ENCODE measurements at places on chromosomes 3 and 15. TPM values are rescaled to one million over a fixed set of nuclear protein-coding genes. Genes with fewer than 3 reads are reported as not detected.

The BUB1B gene
- 4.1 TPM for total RNA-seq

The ACKR4 gene
- 1.8 TPM for total RNA-seq

The RSRC1 gene
- 502 TPM for total RNA-seq

The SAXO2 gene
- total RNA-seq: not detected

The SLC2A2 gene
- total RNA-seq: not detected

The NIT2 gene
- 17.2 TPM for total RNA-seq

The ITGA11 gene
- total RNA-seq: 4.3 TPM

The ALG1L2 gene
- total RNA-seq: not detected

The MYO5C gene
- 64.3 TPM for total RNA-seq

The C2CD4B gene
- 30.3 TPM for total RNA-seq

DNA sequence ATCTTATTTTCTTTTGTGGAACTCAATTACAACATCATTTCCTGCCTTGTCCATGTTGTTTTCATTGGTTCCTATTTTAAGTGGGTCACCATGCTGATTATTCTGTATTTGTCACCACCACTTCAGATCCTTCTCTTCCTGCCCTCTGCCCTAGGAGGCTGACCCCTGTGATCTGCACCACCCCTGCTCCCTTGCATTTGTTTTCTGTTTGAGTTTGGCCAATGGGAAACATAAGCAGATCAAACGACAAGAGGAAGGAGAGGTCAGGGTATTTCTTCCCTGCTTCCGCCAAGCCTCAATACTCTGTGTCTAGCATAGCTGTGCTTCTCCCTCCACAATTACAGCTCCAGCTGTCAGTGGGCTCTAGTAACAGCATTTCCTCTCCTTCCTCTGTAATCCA lies 71.6 kb downstream of the IMPG2 start:
- DNase-seq: peak; percentile 18

GRCh38 chr15:42623951-42624350 lies 48.5 kb downstream of the STARD9 start:
- no peak for DNase-seq

- no peak for DNase-seq
These were observed 104.2 kb downstream of the AGBL1 start for GRCh38 chr15:86183596-86184491.

- DNase-seq: peak; percentile 36
These were observed 97.7 kb upstream of the PHLDB2 start for GRCh38 chr3:111761309-111761795.

DNA sequence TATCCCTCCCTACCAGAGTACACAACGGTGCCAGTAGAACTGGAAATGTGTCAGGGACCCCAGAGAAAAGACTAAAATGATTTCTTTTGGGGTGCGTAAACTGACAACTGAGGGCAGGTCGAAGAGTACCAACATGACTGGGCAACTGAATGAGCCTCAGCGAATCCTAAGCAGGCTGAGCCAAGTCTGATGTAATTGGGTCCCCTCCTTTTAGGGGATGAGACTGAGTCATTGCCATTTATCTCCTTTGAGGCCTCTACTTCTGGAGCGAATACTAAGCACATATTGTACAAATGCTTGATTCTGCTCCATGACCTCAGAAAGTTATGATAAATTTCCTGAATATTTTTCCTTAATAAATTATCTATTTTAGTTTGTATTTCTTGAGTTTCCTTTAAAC lies 17.3 kb upstream of the GPR156 start:
- peak; percentile 27 for DNase-seq

DNA sequence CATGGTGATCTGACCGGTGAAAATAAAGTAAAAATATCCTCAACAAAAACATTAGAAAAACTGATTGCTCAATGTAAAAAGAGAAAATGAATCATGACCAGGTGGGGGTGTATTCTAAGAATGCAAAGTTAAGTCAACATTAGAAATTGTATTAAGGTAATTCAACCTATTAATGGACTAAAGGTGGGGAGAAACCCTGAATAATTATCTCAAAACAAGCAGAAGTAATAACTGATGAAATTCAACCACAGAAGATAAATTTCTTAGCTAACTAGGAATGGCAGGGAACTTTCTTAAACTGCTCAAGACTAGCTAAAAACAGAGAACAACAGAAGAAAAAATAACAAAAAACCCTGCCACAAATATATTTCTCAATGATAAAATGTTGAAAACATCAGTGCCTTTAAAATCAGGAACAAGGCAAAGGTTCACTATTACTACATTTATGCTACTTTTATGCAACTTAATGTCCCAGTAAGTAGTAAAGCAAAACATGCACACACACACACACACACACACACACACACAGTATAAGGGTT lies 204.4 kb upstream of the THBS1 start:
- DNase-seq: no peak

- DNase-seq: no peak
These were observed 38.8 kb upstream of the TIMP4 start for GRCh38 chr3:12197475-12197874.

DNA sequence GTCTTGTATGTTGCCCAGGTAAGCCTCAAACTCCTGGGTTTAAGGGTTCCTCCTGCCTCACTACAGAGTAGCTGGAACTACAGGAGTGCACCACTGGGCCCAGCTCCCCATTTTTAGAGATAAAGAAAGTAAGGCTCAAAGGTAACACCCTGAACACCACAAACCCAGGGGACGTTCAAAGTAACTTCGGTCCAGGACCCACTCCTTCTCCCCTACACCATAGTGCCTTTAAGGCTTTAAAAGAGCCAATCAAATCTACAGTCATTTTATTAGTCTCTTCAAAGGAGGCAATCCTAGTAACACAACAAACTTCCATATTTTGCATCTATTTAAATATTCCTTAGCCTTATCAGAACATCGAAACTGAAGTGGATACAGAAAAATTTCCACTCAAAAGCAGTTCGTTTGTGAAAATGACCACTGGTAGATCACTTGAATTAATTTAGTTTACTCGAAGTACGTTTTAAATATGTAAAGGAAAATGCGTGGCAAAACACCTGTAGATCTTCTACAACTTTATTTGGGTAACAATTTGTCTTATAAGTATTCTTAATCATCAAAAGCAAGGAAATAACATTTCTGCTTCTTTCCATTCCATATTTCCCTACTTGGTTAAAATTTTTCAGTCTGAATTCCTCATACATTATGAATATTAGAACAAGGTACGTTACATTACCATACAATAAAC lies 1.8 kb downstream of the STAG1 start:
- DNase-seq: peak; percentile 41

- peak; percentile 66 for DNase-seq
These were observed 161.6 kb downstream of the GAP43 start for GRCh38 chr3:115784739-115785536.

DNA sequence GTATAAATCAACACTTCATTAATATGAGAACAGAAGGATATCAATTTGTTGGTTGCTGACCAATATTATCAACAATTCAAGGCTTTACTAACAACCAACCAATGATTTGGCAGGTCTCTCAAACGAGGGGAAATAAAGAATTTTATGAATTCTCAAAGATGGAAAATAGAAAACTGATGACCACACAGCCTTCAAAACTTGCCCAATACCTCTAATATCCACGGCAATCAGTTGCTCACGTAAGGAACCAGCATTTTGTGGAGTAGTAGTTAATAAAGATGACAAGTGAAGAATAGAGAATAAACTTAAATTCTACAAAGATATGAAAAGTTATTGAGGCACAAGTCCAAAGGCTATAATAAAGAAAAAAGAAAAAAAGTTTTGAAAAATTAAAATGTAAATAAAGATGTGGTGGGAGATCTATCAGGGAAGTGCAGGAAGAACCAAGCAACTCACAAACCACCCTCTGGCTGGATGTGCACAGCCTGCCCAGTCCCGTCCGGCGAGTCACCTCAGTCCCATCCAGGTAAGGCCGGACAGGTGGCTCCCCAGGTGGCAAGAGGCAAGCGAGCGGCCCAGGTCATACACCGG lies 808 bp downstream of the GK5 start:
- DNase-seq: no peak

DNA sequence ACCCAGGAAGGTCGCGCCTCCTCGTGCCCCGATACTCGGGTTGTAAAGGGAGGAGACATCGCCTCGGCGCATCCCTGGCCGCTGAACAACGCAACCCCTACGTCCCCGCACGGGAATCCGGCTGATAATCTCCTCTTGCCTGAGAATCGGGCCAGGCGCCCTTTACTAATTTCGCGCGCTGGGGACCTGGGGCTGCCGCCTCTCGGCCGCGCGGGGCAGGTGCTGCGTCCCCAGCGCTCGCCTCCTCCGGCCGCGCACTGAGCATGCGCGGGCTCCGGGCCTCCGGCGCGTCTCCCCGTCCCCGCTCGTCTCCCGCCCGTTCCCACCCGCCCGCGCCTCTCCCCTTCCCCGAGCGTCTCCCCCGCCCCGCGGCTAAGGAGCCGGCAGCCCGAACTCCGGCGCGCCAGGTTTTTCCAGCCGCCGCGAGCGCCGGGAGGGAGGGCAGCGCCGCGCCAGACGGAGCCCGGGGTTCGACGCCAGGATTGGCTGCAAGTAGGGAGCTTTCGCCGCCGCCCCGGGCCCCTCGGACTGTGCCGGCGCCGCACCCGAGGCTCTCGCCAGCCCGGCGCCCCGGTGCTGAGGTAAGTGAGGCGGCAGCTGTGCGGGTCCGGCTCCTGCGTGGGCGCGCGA lies at the start of gene CNTN4:
TSS of gene CNTN4 (plus strand) at position 469 of the 630 bp plus-strand sequence.
- DNase-seq: peak; percentile 96

DNA sequence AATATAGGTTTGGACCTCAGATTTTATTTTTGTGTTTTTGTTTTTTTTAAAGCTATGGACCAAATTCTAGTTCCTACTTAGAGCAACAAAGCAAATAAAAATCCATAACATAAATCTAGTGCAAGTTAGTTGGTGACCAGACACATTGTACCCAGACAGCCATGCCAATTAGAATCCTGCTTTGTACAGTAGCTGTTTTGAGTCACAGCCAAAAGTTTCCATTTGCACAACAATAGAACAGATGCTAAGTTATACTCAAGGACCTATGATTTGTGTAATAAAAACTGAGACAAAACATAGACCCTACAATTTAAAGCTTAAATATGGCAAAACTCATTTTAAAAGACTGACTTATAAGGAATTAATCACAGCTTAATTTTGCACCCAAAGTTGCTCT lies 513.1 kb upstream of the CBLB start:
- no peak for DNase-seq

- DNase-seq: peak; percentile 39
These were observed 28.1 kb downstream of the CPNE4 start for GRCh38 chr3:132006605-132007204.

GRCh38 chr3:197394464-197395321 lies 96.3 kb upstream of the DLG1 start:
- DNase-seq: peak; percentile 41

- DNase-seq: no peak
These were observed 3.0 kb upstream of the PIAS1 start for GRCh38 chr15:68051109-68051508.

DNA sequence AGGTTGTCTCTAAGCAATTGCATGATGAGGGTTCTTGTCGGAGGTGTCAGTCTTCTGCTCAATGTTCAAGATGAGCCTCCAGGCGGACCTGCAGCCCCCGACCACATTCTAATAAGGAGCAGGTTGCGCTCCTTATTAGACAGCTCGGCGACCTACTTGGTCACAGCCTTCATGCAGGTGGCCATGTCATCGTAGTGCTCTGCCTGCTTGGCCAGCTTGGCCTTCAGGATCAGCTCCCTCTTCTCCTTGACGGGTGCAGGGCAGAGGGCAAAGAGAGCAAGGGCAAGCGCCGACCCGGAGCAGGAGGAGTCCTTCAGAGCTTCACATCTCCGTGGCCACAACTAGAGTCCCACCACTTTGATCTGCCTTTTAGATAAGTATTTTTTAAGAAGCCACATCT lies 113.5 kb downstream of the RASA2 start:
- no peak for DNase-seq

GRCh38 chr3:13822871-13823585 lies 56.8 kb downstream of the WNT7A start:
- no peak for DNase-seq

GRCh38 chr3:194554473-194555123 lies 67.8 kb upstream of the ATP13A3 start:
- DNase-seq: no peak

DNA sequence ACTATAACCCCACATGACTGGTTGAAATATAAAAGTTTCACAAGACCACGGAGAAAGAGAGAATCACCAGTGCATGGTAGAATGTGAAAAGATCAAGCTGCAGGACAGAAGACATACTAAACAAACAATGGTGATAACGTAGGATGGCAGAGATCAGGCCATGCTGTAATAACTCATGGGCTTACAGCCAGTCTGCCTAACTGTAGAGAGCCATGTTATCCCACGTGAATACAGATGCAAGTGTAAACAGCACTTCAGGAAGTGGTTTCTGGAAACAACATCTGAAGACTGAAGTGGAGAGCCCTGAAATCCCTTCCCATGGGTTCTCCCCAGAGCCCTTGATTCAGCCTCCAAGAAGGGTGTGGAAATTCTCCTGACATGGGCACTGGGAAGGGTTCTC lies 103.2 kb upstream of the SLCO2A1 start:
- DNase-seq: no peak

DNA sequence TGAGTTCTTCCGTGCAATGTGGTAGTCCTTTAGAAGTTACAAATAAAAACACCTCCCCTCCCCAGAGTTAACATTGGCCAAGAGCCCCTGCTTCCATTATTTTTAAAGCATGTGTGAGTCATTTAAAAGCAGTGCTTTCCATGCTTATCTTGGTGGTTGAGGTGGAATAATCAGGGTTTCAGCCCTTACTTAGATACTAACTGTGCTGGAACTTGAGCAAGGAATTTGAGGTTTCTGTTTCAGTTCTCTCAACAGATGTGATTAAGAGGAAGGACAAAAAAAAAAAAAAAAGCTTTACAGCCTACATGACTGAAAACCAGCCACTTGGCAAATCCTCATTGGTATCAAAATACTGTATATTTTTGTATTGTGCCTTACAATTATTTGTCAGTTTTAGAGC lies 64.5 kb downstream of the CGNL1 start:
- DNase-seq: peak; percentile 81

- no peak for DNase-seq
These were observed 12.8 kb downstream of the ITPR1 start for GRCh38 chr3:4505688-4506558.

DNA sequence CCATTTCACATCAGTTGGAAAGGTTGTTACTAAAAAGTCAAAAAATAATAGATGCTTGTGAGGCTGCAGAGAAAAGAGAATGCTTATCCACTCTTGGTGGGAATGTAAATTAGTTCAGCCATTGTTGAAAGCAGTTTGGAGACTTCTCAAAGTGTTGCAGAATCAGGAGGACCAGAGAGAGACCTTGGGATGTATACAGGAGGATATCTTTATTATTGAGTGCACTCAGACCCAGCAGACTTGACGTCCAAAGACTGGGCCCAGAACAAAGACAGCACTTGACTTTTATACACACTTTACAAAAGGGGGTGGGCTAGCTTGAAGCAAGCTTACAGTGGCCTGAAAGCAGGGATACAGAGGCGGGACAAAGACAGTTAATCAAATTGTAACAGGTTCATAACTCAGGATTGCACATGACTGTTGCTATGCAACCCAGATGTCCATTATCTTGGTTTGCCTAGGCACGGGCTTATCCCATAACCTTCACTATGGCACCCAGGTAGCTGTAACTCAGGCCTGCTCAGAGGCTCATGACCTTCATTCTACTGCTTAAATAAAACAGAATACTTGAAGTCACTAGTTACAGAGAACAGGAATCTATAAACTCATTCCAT lies 127.7 kb downstream of the SPATA16 start:
- peak; percentile 21 for DNase-seq

- peak; percentile 57 for DNase-seq
These were observed 665 bp downstream of the GLB1 start for GRCh38 chr3:33096093-33096868.

All from stomach (tissue), 19 donors.